ENCODE measurements at places on chromosomes 1 and 21.

DNA sequence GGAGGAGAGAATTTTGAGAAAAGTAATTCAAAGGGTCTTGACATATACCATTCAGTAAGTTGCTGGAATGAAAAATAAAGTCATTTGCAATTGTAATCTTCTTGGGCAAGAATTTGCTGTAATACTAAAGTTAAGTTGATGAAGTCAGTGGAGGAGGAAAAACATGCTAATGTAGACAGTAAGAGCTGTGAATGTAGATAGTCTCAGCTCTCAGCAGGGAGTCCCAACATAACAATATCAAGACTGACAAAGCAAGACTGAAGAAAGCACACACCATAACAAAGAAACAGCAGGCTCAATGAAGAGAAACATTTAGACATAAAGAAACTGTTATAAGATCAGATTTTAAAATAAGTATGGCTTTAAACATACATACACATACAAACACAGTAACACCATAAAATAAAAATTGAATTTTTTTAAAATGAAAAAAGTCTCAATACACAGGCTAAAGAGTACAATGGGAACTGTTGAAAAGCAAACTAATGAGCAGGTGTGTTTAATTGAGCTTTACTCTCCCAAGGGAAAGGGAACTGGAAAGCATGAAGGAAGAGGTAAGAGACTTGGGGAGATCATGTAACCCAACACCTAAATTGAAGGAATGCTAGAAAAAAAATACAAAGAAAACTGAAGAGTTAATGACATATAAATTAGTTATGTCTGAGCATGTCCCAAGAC is 336.3 kb upstream of the NCAM2 start:
- DNase-seq: no peak

DNA sequence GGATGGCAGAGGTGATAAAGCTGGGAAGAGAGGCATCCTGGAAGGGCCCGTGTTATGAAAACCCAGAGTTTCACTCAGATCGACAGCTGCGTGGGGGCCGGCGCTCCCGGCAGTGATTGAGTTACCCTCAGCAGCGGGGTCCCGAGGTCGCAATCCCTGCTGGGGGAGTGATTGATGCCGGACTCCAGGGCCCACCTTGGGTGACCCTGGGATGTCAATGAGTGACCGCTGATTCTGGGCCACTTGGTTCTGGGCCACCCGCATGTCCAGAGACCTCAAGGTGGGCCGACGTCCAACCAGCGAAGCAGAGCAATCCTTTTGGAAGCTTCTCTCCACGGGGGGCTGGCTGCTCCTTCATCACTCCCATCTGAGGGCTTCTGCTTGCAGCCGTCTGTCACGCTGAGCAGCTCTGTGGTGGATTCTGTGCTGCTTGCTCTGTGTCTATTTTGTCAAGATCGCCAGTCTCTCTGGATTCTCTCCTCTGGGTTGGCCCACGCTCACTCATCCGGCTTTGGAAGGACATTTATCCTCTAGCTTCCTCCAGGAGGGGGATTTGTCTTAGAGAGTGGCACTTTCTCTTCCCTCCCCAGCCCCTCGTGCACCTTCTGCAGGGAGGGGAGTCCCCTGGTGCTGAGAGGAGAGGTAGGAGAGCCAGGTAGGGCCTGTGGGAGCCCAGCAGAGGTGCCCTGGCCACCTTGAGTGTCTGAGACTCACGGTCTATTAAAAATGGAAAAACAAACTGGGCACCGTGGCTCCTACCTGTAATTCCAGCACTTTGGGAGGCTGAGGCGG is 110.9 kb upstream of the C1orf174 start:
- no peak for DNase-seq

- no peak for DNase-seq
These were observed 101.1 kb upstream of the JUN start for GRCh38 chr1:58884706-58885661.

DNA sequence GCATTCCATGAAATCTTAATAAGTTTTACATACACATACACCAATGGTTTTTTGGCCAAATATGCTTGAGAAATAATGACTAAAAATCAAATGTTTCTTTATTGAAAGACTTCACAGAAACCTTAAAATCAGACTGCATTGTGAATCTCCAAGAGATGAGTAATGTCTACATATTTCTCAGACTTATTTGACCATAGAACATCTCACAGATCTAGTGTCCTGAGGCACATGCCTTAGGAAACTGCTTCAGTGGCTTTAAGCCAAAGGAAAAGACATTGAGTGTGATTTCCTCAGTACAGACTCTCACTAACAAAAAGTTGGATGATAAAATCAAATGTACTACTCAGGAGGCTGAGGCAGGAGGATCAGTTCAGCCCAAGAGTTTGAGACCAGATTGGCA is 6.2 kb upstream of the C1orf105 start:
- DNase-seq: no peak

DNA sequence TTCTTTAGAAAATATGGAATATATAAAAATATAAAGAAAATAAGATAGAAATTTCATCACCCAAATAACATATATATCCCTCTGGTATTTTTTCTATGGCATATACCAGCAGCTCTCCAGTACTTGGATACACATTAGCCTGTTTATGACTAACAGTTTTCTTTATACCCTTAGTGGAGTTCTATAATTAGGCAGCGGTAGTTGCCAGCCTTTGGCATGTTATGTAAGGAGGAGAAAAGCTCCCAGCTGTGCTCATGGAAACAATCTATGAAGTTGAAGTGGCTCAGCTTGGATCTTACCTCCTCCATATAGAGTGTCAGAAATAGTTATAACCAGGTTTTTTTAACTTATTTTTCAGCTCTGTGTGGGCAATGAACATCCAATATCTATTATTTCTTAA is 1636.8 kb downstream of the AMY1C start:
- peak; percentile 29 for DNase-seq

GRCh38 chr1:90807329-90807728 is 90.2 kb upstream of the BARHL2 start:
- DNase-seq: no peak

All from occipital lobe (tissue), 3 donors.